ENCODE measurements at places on chromosomes 6 and 20.

- no peak for DNase-seq
Measured at GRCh38 chr6:106177786-106178185, 91.7 kb downstream of the PRDM1 start.

GRCh38 chr20:17933121-17933520, 35.5 kb downstream of the SNX5 start:
- DNase-seq = no peak

DNA sequence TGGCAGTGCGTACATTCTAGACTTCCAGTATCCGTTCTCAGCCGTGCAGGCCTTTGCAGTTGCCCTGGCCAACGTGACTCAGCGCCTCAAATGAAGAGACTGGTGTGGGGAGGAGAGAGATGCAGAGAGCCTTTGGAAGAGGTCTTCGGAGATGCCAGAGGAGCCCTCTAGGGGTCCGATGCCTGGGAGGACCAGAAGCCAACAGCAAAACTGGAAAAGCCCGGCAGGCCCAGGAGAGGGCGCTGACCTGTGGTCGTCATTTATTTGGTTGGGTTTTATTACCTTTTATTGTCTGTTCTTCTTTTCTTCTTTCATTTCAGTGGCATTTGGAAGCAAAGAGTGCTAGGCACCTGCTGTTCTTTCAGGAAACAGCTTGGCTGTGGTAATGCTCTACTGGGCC, 53.3 kb upstream of the TMEM181 start:
- no peak for DNase-seq

- peak; percentile 25 for DNase-seq
Measured at GRCh38 chr6:148144917-148145521, 197.6 kb upstream of the SASH1 start.

DNA sequence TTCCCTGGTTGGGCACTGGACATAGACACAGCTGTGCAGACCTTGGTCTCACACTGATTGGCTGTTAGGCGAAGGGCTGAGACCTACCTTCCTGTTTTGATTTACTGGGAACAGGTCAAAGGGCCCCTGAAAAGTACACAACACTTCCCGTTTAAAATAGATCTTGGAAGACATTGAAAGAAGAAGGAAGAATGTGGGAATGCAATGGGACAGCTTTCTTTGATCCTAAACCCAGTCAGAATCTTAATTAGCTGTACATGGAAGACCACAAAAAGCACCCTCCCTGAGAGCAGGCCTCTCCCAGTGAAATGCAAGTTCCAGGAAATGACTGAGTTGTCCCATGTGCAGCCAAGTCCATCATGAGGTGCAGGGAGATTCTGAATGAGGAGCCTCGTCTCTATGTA, 83.6 kb upstream of the EXOC2 start:
- DNase-seq = no peak

GRCh38 chr6:145147981-145148749, 587.2 kb downstream of the EPM2A start:
- no peak for DNase-seq

GRCh38 chr20:24938498-24938897, 10.6 kb upstream of the CST7 start:
- DNase-seq = no peak

GRCh38 chr6:39961178-39961577, 26.9 kb upstream of the MOCS1 start:
- DNase-seq = no peak

- DNase-seq = no peak
Measured at GRCh38 chr6:123747515-123747914, 56.1 kb upstream of the NKAIN2 start.

- DNase-seq = peak; percentile 97
Measured at GRCh38 chr20:58388882-58389323, at the start of gene VAPB. Gene VAPB (plus strand): TSS chr20:58389229. CDS start chr20:58389460, 231 bp downstream.

DNA sequence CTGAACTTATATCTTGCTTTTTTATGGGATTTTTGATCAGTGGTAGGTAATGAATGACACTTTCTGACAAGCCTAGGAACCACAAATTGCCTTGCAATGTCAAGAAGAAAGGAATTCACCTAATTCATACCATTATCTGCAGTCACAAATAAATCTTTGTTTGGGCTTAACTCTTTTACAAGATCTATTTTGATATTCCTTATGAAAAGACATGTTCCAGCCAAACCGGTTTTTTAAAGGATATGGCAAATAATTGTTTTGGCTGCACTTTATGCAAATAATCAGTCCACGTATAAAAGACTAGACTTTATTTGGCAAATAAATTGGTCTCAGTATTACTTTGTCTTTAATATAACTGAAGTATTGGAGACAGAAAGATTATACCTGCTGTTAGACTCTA, 771.7 kb upstream of the ADGRB3 start:
- no peak for DNase-seq

GRCh38 chr6:16754274-16754673, 7.0 kb downstream of the ATXN1 start:
- no peak for DNase-seq

- DNase-seq = no peak
Measured at GRCh38 chr6:52000064-52000463, 87.3 kb downstream of the PKHD1 start.

- DNase-seq = no peak
Measured at GRCh38 chr6:169949511-169950097, 198.2 kb downstream of the ERMARD start.

GRCh38 chr6:157479464-157480303, 98.7 kb downstream of the ZDHHC14 start:
- DNase-seq = no peak

DNA sequence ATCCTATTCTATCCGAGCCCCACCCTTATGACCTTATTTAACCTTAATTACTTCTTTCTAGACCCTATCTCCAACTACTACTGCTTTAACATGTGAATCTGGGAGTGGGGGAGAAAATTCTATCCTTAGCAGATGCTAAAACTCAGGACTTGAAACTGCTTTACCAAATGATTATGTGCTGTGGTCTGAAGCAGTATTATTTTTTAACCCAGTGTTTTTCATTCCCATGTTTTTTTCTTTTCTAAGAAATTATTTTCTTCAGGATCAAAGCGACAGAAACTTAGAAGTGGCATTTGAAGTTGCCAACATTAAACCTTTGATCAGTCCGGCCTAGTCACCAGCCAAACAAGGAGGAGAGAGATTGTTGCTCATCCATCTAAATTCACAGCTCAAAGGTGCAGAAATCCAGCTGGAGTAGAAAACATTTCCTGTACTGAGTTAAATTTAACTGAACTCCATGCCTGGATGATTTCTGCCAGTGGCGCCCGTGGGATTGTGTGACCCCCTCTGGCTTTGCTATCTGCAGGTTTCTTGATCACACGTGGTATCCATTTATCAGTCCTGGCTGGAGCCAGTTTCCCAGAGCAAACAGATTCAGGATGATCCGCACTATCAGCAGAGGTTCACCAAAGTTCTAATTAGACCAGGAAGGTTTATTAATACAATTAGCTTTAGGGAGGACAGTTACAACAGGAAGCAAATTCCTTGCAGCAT, 300.5 kb downstream of the PLCB1 start:
- DNase-seq = no peak

- no peak for DNase-seq
Measured at GRCh38 chr20:25223179-25223661, 24.7 kb upstream of the PYGB start.

DNA sequence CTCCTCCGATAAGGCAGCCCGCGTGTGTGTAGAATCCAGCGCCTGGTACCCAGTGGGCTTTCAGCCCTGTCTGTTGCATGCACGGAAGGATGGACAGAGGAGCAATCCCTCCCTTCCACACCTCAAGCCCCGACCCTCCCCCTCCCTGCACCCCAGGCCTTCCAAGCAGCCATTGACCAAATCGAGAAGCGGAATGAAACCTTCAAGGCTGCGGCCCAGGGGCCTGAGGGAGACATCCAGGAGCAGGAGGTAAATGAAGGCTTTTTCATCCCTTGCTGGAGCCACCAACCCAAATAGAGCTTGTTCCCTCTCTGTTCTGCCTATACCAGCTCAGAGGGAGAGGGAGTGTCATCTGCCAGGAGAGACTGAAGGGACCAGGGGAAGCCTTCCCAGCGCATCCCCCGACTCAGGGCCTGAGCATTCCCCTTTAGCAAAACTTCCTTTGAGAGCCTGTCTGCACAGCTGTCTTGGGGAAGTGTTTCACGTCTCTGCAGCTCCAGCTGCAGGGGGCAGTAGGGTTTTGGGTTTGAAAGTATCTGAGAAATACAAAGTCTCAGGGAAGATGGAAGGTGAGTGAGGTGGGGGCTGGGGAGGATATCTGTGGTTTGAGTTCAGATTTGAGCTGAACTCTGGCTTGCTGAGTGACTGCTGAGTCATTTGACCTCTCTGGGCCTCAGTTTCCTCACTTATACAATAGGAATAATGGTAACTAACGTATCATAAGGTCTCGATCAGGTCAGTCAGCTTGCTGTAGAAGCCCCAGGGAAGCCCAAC, 16.1 kb downstream of the FGD2 start:
- peak; percentile 56 for DNase-seq

GRCh38 chr20:6524305-6524704, 243.2 kb upstream of the BMP2 start:
- no peak for DNase-seq

DNA sequence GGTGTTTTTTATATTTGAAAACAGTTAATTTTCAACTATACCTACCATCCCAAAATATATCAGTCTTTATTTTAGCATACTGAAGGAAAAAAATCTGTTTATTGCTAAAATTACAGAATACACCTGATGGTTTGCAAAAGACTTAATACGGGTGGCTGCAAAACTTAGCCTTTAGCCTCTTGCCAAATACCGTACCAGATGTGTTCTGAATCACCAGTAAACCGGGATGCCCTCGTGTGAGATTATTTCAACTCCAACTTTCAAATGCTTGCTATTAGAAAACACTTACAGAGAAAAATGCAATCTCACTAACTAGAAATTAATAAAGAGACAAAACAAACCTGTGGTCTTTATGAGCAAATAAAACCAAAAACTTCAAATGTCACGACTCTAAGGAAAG, 36.0 kb downstream of the REV3L start:
- DNase-seq = no peak

GRCh38 chr6:18185624-18186023, 30.4 kb downstream of the KDM1B start:
- no peak for DNase-seq

DNA sequence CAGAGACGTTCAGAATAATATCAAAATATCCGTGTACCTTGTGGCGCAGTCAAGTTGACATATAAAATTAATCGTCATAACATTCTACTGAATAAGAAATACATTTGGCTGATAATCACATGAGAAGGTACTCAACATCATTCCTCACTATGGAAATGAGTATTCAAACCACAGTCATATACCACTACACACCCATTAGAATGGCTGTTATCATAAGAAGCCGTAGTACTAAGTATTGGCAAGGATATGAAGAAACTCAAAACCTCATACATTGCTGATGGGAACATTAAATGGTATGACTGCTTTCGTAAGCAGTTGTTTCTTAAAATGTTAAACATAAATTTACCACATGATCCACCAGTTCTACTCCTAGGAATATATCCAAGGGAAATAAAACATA, 244.7 kb downstream of the CDKAL1 start:
- DNase-seq = no peak

- DNase-seq = no peak
Measured at GRCh38 chr6:148343047-148343782, 577 bp downstream of the SASH1 start.

- DNase-seq = no peak
Measured at GRCh38 chr6:90131125-90131524, 165.5 kb downstream of the BACH2 start.

GRCh38 chr6:79494841-79495240, 42.4 kb downstream of the LCA5 start:
- no peak for DNase-seq

DNA sequence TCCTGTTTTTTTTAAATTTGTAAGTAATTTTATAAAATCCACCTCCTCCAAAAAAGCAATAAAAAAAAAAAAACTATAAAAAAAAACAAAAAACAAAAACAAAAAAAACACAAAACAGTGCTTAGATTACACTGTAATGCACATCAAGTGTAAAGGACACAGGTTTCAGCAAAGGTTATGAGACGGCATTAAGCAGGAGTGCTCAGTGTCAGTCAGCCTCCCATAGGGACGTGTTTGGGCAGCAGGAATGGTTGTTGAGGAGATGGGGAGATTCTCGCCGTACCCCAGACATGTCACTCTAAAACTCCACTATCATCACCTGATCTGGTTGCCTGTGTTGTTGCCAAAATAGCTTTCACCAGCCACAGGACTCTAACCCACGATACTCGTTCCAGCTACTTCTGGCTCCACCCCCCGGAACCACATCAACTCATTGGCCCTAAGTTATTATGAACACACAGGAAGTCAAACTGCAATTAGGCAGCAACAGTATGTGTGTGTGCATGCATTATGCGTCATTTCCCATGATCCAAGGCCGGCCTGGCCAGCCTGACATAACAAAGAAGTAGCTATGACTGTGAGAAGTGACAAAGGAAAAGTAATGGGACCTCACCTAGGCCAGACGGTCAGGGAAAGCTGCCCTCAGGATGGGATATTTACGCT, 28.7 kb downstream of the ECT2L start:
- peak; percentile 51 for DNase-seq
